WTC11 (cell line): ENCODE measurements at places on chromosomes 3 and 15. TPM values are rescaled to one million over a fixed set of nuclear protein-coding genes. Genes with fewer than 3 reads are reported as not detected.

DNA sequence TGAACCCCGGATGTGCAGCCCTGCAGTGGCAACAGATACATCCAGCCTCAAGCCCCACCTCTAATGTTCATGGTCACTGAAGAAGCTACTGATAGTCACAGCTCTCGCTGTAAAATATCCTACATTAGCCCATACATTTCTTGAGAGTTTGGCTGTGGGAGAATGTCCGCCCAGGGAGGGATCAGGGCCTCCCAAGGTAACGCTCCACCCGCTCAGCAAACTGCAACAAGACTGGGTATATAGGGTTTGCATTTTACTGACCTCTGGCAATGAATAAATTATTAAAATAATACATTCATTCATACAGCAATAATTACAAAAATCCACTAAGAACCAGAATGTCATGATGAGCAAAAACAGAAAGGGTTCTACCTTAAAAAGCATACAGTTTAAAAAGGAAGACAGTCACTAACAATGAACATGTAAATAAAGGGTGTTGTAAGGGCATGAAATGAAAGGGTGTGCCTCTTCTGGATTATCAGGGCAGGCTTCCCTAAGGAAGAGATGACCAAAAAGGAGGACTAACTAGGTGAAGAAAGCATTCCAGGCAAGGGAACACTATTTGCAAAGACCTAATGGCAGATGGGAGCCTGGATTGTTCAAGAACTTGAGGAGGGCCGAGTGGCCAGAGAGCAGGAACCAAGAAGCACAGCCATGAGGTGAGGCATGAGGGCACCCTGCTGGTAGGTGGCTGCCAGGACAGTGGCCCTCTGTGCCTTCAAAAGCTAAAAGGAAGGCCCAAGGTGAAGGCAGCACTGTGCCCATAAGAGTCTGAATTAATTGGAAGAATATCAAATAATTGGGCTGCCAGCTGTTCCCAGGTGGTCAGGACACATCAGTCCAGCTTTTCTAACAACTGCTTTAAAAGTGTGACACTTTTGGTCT is 28.1 kb upstream of the CTDSPL start:
- no peaks in the 10 kb centered on the region for H3K4me1 ChIP-seq
- H3K4me3 ChIP-seq, result no peak overlapping the region
- DNase-seq, result no peak
- no peak overlapping the region for H3K27ac ChIP-seq

- H3K27me3 ChIP-seq, result no peaks in the 10 kb centered on the region
- H3K36me3 ChIP-seq, result no peaks in the 10 kb centered on the region
- no peak overlapping the region for H3K4me3 ChIP-seq
- no peak overlapping the region for H3K27ac ChIP-seq
- peak; percentile 58 for DNase-seq
These were observed 237.4 kb upstream of the UMPS start for GRCh38 chr3:124492824-124493223.

PLA2G4D gene
- total RNA-seq, result 0.07 to 0.24 TPM (median 0.09 TPM) in 3 replicates

IL17RB gene
- 5.3 to 6.4 TPM (median 5.6 TPM) in 3 replicates for total RNA-seq

GOLGA6L10 gene
- 5.1 to 7.7 TPM (median 5.8 TPM) in 3 replicates for total RNA-seq

TMEM108 gene
- total RNA-seq, result 10.2 to 14.7 TPM (median 12.9 TPM) in 3 replicates

GRCh38 chr3:153513236-153513635 is 351.2 kb downstream of the RAP2B start:
- no peak overlapping the region for H3K27ac ChIP-seq
- H3K36me3 ChIP-seq, result peaks cover 8% of the 10 kb centered on the region
- no peaks in the 10 kb centered on the region for H3K27me3 ChIP-seq
- no peaks in the 10 kb centered on the region for H3K4me1 ChIP-seq
- DNase-seq, result peak; percentile 12
